AG10803 (cell line): ENCODE measurements at places on chromosomes 12 and 14.

DNA sequence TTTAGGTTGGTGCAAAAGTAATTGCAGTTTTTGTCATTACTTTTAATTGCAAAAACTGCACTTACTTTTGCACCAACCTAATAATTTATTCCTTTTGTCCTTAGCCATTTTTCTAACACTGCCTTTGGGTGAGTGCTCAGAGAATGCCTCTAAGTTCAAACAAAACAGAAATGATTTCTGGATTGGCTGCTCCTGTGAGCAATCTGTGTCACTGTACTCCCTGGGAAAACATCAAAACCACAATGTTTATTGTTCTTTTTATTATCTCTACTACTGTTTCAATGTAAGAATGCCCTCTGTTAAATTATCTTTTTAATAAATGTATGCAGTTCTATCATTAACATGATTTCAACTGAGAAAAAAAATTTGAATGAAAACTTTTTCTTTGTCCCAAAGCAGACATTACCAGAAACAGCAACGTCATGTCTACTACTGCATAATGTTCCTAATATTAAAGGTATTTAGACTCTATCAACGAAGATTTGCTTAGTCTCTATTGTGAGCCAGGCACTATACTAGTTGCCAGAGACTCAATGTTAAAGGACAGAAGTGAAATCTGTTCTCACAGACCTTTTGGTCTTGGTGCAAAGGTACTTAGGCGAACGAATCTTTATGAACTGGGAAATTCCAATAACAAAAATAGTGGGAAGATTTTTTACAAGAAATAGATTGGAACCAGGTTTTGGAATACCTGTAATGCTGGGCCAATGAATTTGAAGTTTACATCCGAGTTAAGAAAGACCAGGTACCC lies 6.2 kb downstream of the SLC41A2 start:
- DNase-seq, result no peak

DNA sequence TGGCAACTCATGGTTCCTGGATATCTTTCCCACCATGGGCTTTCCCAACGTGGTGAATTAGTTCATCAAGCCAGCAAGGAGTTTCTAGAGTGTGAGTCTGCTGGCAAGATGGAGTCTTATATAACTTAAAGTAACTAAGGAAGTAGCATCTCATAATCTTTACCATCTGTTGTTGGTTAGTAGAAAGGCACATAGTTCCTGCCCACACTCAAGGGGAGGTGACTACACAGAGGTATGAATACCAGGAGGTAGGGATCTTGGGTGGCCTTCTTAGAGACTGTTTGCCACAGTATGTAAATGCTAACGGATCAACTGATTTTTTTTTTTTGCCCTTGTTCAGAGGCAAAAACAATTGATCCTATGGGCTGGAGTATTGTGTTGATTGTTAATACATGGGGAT lies 446.9 kb downstream of the ATP23 start:
- DNase-seq, result peak; percentile 45

- DNase-seq, result peak; percentile 9
Measured at GRCh38 chr14:33062881-33063280, 124.2 kb downstream of the NPAS3 start.

DNA sequence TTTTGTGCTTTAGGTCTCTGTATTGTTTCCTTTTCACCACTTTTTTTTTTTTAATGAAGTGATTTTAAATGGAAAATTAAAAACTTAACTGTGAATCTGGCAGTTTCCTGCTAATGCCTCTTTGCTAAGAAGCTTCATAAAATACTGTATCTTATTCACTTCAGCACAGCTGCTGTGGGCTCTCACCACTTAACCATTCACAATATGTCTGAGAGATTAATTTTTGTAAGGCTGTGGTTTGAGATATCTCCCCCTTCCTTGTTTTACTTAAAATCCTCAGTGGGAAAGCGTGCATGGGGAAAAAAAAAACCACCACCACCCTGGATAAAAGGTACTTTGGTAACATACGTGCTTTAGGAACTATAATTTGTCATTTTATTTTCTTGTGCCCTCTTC lies 115.9 kb downstream of the ETV6 start:
- DNase-seq, result peak; percentile 34

DNA sequence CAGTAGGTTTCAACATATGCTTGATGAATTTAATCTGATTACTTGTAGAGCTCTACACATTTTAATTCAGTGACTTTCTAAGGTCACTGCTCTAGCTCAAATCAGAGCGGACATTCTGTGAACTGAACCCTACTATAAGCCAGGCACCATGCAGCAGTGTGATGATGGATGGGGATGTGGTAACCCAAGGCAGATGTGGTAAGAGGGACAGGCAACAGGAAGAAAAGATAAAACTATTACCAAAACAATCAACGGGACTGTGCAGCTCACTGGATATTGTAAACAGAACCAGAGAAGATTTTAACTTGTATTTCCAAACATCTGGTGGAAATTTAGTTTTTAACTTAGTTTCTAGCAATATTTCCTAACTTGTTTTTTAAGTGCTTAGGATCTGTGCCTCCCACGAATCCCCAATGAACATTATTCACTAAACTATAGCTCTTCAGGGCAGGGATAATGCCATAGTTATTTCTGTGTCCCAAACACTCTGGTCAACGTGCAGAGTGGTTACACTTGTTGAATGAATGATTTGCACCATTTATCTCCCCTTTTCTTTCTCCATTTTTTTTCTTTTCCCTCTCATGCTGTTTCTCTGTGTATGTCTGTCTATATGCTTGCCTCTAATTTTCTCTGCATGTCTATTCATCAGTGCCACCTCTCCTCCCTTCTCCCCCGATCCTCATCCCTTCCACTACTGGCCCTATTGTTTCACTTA lies 3.0 kb downstream of the ERO1A start:
- peak; percentile 81 for DNase-seq

DNA sequence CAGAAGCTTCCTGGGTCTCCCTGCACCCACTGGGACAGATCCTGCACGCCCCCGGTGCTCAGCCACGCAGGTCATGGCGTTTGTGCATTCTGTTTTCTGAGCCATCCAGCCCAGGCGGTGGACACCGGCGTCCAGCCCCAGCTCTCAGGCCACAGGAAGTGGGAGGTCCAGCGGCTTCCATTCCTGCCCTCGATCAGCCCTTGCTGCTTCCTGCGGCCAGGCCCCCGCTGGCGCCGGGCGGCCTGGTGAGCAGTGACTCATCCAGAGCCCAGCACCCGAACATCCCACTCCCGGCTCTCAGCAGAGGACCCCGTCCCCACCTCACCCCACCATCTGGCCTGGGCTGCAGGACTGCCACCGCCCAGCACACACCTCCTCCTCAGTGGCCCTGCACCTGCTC lies 18.0 kb upstream of the NUDT14 start:
- no peak for DNase-seq

- DNase-seq, result no peak
Measured at GRCh38 chr14:87017335-87017734, 975.6 kb downstream of the GALC start.

DNA sequence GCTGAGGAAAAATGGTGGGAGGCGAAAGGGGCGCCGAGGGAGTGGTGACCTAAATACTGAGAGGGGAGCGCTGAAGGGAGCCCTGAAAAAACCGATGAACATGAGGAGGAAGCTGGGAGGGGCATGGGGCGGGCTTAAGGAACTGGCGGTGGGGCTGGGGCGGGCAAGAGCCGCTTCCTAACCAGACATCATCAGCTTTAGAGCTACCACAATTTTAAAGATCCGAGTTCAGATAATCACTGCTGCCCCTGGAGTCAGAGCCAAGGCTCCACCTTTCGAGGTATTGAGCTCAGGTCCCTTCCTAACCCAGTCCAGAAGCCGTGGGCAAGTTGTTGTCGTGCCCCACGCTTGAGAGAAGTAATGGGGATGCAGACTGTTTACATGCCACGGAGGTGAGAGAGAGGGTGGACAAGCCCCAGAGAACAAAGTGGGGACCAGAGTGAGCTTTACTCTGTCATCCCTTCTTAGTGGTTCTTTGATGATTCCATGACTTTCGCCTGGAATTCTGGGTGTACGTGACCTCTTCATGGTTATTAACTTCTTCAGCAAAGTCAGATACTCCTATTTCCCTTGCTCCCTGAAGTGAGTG lies 393 bp downstream of the ORMDL2 start:
- DNase-seq, result no peak

GRCh38 chr14:99945732-99946651 lies 119.2 kb upstream of the EVL start:
- no peak for DNase-seq

- no peak for DNase-seq
Measured at GRCh38 chr12:103665971-103666370, 78.9 kb downstream of the STAB2 start.

DNA sequence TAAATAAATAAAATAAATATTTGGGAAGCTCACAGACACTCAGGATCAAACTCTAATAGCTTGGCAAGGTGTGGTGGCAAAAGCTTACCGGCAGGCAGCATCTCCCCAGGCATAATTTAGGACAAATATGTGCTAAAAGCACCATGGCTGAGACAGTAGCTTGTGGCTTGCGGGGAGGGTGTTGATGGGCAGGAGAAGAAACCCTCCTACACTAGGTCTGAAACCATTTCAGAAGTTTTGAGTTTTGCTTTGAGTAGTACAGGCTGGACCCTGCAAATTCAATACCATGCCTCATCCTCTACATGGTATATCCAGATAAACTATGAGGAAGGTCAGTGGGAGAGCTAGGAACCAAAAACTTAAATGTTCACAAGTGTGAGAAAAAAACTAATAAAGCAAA lies 33.1 kb downstream of the MAP3K9 start:
- DNase-seq, result no peak

DNA sequence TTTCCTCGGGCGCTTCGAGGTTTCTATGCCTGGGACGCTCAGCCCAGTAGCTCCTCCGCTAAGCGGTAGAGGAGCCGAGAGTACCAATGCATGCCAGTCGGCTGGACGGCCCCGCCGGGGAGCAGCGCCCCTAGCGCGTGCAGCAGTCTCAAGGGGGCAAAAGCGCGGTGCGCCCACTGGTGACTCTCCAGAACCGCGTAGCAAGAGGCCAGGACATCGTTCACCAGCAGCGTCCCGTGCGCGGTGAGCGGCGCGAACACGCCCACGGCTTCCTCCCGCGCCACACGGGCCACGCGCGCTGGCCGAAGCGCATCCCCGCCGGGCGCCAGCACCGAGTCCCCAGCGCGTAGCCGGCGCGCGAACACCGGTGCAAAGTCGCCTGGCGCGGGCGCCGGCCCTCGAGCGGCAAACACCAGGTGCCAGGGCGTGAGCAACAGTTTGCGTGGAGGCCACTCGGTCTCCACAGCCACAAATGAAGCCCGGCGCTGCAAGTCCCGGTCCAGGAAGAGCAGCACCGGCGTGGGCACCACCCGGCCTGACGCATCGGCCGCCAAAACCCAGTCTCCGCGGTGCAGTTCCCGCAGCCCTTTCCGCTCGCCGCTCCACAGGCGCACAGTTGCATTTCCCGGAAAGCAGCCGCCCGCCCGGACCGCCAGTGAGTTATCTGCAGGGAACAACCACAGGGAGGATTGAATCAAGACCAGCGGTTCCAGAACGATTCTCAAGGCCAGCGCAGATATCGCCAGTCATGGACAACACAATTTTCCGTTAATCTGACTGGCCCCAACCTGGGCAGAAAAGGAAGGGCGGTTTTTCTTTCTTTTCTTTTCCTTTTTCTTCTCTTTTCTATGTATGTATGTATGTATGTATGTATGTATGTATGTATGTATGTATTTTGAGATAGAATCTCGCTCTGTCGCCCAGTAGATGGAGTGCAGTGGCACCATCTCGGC lies 4.5 kb downstream of the DHH start:
- DNase-seq, result peak; percentile 43

- DNase-seq, result peak; percentile 96
Measured at GRCh38 chr14:65866448-65866847, 453.9 kb downstream of the FUT8 start.

DNA sequence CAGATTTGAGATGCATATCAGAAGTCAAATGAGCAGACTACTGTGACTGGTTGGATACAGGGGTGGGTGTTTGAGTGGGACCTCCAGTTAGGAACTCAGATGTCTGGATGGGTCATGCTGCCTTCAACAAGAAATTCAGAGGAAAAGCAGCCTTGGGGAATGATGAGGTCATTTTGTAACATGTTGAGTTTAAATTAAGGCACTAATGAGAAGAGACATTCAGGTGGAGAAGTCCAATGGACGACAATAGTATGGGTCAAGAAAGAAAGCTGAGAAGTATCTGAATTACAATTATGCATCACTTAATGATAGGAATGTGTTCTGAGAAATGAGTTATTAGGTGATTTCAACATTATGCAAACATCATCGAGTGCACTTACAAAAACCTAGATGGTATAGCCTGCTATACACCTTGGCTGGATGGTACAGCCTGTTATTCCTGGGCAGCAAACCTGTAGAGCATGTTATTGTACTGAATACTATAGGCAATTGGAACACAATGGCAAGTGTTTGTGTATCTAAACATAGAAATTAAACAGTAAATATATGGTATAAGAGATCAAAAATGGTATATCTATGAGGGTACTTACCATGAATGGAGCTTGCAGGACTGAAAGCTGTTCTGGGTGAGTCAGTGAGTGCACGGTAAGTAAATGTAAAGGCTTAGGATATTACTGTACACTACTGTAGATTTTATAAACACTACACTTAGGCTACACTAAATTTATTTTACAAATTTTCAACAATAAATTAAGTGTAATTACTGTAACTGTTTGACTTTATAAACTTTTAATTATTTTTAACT lies 414.7 kb downstream of the RAD51B start:
- no peak for DNase-seq

GRCh38 chr14:81315341-81315740 lies 84.8 kb downstream of the STON2 start:
- no peak for DNase-seq

- DNase-seq, result no peak
Measured at GRCh38 chr14:89256283-89256682, 160.8 kb downstream of the FOXN3 start.

GRCh38 chr14:61524211-61524806 lies 171.0 kb upstream of the HIF1A start:
- peak; percentile 82 for DNase-seq

- DNase-seq, result peak; percentile 53
Measured at GRCh38 chr12:752695-753610, 574 bp downstream of the WNK1 start.

GRCh38 chr14:75335571-75335970 lies 56.9 kb downstream of the FOS start:
- DNase-seq, result no peak

DNA sequence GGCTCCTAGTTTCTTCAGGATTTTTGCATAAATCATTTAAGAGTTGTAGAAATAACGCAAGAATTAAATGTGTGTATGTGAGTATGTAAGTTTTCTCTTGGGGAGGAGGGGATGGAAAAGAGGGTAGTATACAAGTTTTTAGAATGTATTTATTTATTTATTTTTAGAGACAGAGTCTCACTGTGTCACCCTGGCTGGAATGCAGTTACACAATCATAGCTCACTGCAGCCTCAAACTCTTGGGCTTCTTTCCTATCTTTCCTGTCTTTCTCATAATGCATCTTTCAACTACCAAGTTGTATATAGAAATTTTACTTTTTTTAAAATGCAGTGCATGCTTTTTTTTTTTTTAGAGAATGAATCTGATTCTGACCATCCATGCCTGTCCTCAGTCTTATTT lies 269.0 kb upstream of the GARIN2 start:
- peak; percentile 17 for DNase-seq

GRCh38 chr12:6842075-6842474 lies 1.4 kb downstream of the GNB3 start:
- DNase-seq, result no peak
